NCI-H345 (cell line): ENCODE measurements at places on chromosomes 6 and 20.

DNA sequence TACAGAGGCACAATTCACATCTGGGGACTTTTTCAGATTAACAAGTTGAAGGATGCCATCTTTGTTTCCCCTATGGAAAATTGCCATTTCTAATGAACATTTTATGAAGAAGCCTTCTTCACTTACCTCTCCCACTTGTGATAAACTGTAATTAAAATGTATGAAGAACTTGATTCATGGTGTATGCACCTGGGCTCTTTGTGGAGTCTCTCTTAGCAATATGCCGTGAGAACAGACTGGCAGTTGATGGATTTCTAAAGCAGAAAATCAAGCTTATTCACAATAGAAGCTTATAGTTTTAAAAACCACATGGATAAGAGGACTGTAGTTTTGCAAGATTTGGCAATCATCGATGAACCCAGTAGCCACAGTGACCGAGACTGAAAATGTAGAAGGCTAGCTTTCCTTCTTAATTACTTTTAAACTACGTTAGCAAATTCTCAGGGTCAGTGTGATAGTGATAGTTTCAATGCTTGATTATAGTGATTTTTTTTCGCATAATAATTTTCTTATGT, 270.6 kb downstream of the PRL start:
- no peak for DNase-seq

DNA sequence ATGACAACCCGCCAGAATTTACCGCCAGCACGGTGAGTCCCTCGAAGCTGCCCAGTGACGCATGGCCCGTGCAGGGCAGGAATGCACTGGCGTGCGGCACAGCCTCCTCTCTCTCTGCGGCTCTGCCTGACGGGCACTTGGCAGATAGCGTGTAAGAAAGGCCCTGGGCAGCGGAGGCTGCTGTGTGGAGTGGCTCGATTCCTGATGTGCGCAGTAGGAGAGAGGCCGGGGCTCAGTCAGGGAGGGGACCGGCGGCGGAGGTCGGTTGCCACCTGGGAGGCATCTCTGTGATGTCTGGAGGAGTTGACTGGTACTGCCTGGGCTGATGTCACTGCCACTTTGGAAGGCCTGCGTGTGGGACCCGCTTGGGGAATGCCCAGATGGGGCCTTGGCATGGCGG, 170.7 kb downstream of the TAF4 start:
- no peak for DNase-seq

DNA sequence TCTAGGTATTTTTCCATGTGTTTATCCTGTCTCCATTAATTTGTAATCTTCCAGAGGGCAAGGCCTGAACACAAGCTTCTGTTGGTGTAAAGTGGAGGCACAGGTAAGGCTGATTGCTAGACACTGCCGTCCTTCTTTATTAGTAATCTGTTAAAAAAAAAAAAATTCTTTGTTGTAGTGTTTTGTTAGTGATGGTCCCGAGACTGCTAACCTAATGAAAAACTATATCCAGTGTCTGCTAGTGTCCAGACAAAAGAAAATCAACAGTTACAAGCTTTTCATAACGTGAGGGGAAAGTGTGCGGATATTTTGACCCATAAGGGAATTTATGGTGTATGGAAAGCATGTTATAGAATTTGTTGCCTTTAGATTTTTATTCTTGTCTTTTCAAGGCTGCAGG, 4.2 kb upstream of the HIVEP1 start:
- DNase-seq: no peak

DNA sequence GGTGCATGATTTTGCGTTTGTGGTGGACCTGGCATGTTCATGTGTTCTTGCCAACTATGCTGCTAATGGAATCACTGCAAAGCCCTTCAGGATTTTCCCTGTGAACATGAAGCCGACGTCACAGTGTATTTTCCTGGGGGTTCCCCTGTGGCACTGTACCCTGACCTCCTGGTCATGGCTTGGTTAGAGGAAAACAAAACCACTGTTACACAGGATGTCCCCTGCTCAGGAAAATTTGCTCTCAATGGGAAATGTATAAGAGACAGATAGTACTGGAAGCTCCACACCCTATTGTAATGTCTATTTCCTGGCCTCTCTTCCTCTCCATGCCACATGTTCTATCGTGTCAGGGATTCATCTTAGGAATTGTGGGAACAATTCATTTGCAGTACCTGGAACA, 19.7 kb downstream of the TSHZ2 start:
- no peak for DNase-seq

DNA sequence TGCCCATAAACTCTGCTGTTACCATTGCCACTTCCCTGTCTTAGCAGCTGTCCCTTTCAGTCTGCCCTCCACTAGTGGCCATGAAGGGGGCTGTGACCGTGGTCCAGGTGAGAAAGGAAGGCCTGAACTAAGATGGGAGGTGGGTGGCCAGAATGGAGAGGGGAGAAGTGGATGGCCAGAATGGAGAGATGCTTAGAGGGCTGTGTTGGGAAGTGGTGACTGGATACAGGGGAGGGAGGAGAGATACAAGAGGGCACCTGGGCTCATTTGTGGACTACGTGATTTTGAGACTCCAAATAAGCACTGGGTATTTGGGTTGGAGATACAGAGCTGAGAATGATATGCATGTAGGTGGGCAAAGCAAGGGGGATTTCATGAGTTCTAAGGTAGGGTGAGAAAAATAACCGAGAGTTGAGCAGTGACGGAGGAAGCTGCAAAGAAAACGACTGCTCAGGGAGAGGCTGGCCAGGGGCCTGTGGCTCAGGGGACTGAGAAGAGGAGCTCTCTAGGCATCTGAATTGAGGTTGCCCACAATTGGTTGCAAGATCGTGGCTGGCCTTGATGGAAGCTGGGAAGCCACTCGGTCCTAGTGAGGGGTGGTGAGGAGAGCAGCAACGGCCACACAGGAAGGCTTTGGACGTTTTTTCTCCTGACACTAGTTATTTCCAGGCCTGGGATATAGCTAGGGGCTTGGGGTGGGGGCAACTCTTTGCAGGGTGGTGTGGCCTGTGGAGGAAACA, 36.9 kb downstream of the PANK2 start:
- no peak for DNase-seq

- no peak for DNase-seq
These were observed 28.1 kb upstream of the AKAP7 start for GRCh38 chr6:131107151-131107550.

- DNase-seq: no peak
These were observed 67.2 kb upstream of the KIF25 start for GRCh38 chr6:167930295-167930694.

- no peak for DNase-seq
These were observed 9.3 kb upstream of the SGK2 start for GRCh38 chr20:43549416-43550065.

DNA sequence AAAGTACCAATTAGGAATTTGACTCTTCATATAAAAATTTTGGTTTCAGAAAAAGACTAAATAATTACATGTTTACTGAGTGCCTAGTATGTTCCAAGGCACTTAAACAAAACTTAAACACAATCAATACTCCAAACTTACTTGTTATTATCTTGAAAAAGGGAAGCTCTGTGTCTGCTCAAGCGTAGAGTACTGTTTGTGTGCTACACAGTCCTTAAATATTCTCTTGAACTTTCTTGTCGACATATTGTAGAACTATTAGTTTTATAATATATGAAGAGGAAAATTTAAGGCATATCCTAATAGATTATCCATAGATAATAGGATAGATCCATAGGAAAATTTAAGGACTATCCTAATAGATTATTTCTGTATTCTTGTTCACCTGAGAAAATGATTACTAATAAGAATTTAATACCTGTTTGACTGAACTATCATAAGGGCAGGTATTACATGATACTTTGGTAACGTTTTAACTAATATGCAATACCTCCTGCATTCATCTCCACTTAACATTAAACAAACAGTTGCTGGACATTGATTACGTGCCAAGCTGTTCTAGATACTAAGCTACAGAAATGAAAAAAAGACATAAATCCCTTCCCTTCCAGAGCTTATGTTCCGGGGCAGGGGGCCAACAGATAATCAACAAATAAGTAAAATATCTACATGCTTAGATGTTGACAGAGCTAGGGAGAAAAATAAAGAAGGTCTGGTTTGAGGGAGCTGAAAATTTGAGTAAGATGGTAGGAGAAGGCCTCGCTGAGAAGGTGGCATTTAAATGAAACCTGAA, 115.2 kb upstream of the BCLAF1 start:
- DNase-seq: no peak

GRCh38 chr6:138964012-138964411, 24.0 kb downstream of the REPS1 start:
- no peak for DNase-seq

DNA sequence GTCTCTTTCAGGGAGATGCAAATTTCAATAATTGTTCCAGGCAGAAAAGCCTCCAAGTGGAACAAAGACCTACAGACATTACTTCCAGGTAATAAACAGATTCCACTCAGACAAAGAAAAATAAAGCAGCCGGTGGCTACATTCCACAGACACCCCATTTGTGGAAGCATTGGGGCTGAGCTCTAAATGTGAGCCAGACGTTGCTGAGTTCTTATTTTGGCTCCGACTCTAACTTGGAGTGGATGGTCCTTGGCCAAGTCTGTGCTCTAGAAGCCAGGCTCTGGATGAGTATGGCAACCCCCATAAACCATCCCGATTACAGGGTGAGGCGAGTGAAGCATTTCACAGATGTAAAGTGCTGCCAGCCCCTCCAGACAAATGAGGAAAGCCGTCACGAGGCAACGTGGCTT, 6.6 kb downstream of the TRAM2 start:
- DNase-seq: no peak

GRCh38 chr6:13688692-13689196, 22.9 kb downstream of the RANBP9 start:
- no peak for DNase-seq

GRCh38 chr6:386688-387266, 4.8 kb upstream of the IRF4 start:
- DNase-seq: no peak

DNA sequence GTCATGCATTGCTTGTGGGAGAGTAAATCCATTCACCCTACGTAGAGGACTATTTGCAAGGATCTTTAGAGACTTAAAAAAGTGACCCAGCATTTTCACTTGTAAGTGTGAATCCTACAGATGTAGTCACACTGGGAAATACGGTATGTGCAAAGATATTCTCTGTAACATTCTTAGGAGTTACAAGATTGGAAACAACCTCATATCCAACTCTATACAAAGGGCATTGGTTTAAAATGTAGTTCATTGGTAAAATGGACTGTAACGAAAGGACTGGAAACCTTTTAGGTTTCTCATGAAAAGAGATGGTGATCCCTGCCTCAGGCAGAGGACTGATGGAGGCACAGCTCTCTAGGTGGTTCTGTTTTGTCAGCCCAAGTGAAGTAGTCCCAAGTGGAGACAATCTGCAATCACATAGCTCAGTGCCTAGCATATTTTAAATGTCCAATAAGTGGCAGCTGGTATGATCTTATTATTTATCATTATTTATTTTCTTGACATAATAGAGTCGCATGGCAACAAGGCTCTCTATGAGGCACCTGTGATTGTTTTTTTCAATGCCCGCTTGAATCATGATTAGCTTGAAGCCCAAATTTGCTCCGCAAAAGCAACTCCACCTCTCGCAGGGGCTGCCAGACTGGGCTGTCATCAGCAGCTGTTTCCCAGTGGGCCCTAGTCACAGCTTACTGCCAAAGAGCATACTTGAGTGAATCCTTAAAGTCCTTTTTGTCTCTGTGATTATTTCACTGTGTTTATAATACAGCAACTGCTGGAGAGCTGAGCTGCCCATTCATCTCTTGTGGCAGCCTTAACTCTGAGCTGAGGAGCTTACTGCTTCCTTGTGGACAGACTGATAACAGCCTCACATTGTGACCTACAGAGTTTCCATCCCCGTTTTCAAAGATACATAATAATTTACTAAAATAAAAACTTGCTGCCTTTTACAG, 19.8 kb upstream of the ENPP1 start:
- peak; percentile 22 for DNase-seq

- DNase-seq: peak; percentile 67
These were observed 95.0 kb upstream of the IFNGR1 start for GRCh38 chr6:137313928-137314855.

- DNase-seq: no peak
These were observed 419 bp upstream of the SNHG17 start for GRCh38 chr20:38435555-38435939.

GRCh38 chr6:163460307-163460782, 45.8 kb downstream of the QKI start:
- DNase-seq: no peak

DNA sequence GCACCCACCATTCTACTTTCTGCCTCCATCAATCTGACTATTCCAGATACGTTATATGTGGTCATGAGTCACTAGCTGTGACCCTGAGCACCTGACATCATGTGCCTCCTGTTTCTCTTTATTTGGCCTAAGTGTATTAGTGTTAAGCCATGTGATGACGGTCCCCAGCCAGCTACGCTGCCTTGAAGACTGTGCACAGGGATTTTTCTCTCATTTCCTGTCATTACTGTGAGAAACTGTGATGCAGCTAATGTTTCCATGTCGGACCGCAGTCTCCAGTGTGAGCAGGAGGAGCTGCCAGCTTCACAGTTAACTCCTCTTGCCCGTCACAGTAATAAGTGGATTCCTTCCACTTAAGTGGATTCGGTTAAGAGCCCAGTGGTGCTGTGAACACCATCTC, 9.9 kb upstream of the SPATS1 start:
- DNase-seq: no peak

DNA sequence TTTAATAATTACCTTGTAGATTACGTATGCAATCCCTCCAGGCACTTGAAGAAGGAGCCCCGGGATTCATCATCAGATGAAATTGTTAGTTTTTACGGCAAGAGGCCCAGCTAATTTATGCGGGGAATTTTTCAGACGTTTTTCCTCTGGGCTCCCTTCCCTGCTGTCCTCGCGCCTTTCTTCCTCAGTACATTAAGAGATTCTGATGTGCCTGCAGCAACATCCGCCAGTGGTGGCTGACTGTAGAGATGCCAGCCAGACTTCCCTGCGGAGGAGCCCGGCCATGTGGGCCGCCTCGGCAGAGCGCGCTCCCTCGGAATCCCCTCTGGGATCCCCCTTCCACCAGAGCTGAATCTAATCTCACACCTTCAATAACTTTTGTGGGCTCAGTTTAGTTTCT, 46.4 kb upstream of the POU3F2 start:
- peak; percentile 44 for DNase-seq

GRCh38 chr20:24916412-24916811, 32.7 kb upstream of the CST7 start:
- no peak for DNase-seq

- no peak for DNase-seq
These were observed 400 bp upstream of the TRMT11 start for GRCh38 chr6:125985979-125986300.

GRCh38 chr6:56573624-56574023, 69.1 kb downstream of the DST start:
- DNase-seq: no peak

- DNase-seq: no peak
These were observed 30.1 kb downstream of the PRDM1 start for GRCh38 chr6:106116125-106116832.
